ENCODE measurements at places on chromosomes 3 and 15.

DNA sequence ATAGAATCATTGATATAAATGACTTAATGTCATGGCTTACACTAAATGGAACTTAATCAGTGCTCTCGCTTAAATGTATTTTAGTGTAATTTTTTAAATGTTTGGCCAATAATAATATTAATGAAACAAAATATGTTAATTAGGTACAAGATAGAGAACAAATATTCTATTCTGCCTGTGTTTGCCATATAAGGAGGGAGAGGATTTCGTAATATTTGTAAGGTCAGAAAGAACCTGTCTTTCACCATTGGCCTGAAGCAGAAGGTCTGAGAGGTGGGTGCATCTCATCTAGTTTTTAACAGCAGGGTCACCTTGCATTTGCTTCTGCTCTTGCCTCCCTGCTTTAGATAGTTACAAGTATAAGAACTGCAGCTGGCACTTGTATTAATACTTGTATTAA, 2.5 kb downstream of the GPR87 start:
- H3K4me3 ChIP-seq, result no peak overlapping the region
- H3K27ac ChIP-seq, result no peak overlapping the region
- H3K4me1 ChIP-seq, result no peaks in the 10 kb centered on the region
- H3K36me3 ChIP-seq, result no peaks in the 10 kb centered on the region

DNA sequence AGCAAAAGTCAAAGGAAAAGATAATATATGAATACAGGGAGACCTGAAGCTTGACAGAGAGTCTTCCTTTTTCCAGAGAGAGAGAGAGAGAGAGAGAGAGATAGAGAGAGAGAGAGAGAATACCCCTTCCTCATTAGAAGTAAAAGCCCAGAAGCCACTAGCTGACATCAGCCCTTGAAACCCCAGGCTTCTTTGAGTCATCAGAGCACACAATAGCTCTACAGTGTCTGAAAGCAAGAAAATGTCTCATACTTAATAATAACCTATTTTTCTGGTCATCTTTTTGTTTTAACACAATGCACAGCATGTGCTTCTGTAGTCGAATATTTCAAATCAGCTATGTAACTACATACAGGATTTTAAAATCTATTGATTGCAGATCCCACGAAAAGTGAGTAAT, 109.2 kb upstream of the NANOGP8 start:
- no peak overlapping the region for H3K4me3 ChIP-seq
- H3K4me1 ChIP-seq, result no peaks in the 10 kb centered on the region
- no peak for DNase-seq
- no peaks in the 10 kb centered on the region for H3K27me3 ChIP-seq
- no peak overlapping the region for H3K27ac ChIP-seq

- DNase-seq, result no peak
- H3K27ac ChIP-seq, result no peak overlapping the region
- no peaks in the 10 kb centered on the region for H3K27me3 ChIP-seq
- H3K4me3 ChIP-seq, result no peak overlapping the region
- no peaks in the 10 kb centered on the region for H3K36me3 ChIP-seq
Measured at GRCh38 chr15:86333819-86334218, 254.1 kb downstream of the AGBL1 start.

DNA sequence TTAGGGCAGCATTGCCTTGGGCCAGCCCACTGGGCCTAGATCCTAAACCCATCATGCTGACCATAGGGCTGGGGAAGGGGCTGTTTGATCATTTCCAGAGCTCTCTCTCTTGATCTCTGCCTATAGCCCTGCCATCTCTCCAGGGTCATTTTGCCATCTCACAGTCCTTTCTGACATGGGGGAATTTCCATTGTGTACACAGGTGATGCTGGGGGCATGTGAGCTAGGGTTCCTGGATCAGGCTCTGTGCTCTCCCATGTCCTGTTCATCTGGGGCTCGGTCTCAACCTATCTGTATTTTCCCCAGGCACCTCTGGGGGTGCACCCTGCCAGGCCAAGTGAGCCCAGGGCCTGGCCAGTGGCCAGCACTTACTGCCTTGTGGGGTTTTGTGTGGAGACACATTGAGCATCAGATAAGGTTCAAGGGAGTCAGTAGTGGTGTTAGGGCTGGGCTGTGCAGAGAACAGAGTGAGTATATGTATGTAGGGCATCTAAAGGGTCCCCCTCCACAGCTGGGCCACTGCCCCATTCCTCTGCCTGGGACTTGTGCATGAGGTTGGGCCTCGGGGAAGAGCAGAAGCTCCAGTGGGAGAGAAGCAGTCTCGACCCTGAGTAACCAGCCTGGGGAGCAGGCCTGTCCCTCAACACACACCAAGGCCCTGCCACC, 25.7 kb upstream of the APEH start:
- H3K36me3 ChIP-seq, result no peaks in the 10 kb centered on the region
- H3K4me3 ChIP-seq, result no peak overlapping the region
- H3K27ac ChIP-seq, result no peak overlapping the region
- no peaks in the 10 kb centered on the region for H3K27me3 ChIP-seq
- H3K4me1 ChIP-seq, result no peaks in the 10 kb centered on the region
- no peak for DNase-seq

DNA sequence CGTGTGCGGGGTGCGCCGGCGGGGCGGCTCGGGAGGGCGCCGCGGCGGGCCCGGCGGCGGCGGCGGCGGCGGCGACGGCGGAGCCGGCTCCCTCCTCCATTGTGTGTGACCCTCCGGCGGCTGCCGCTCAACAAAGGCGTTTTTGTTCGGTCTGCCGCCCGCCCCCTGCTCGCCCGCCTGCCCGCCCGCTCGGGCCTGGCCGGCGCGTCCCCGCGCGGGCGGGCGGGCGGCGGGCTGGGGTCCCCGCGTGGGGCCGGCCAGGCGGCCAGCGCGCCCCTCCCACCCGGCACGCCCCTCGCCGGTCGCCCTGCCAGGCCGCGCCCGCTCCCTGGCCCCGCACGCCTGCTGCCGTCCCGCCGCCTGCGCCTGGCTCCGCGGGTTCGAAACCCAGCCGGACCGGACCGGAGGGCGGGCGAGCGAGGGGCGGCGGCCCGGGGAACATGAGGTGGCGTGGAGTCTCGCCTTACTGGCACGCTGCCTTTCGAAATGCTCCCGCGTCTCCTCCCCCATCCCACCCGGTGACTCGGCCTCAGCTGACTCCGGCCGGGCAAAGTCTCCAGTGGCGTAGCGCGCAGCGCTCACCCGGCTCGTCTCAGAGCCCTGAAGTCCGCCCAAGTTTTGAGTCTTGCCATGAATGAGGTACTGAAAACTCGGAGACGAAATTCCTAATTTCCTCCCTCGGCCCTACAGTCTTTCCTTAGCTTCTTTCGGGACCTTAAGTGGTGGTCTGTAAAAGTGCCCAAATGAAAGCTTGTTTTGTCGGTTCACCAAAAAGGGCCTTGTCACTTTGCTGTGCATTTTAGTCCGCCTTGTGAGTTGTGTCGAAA, 588 bp downstream of the MAPK6 start:
- H3K4me3 ChIP-seq, result peak overlapping the region; percentile 92
- DNase-seq, result peak; percentile 87
- H3K27me3 ChIP-seq, result peaks cover 2% of the 10 kb centered on the region
- H3K27ac ChIP-seq, result peak overlapping the region; percentile 96
- H3K4me1 ChIP-seq, result peaks cover 44% of the 10 kb centered on the region

- no peaks in the 10 kb centered on the region for H3K4me1 ChIP-seq
- no peaks in the 10 kb centered on the region for H3K27me3 ChIP-seq
- DNase-seq, result no peak
- H3K27ac ChIP-seq, result no peak overlapping the region
- H3K36me3 ChIP-seq, result no peaks in the 10 kb centered on the region
- no peak overlapping the region for H3K4me3 ChIP-seq
Measured at GRCh38 chr3:62493109-62493801, 119.9 kb upstream of the FEZF2 start.

- H3K4me3 ChIP-seq, result peak overlapping the region; percentile 86
- DNase-seq, result no peak
- H3K27ac ChIP-seq, result peak overlapping the region; percentile 100
Measured at GRCh38 chr15:65819563-65819960, 27.5 kb upstream of the DENND4A start.

DNA sequence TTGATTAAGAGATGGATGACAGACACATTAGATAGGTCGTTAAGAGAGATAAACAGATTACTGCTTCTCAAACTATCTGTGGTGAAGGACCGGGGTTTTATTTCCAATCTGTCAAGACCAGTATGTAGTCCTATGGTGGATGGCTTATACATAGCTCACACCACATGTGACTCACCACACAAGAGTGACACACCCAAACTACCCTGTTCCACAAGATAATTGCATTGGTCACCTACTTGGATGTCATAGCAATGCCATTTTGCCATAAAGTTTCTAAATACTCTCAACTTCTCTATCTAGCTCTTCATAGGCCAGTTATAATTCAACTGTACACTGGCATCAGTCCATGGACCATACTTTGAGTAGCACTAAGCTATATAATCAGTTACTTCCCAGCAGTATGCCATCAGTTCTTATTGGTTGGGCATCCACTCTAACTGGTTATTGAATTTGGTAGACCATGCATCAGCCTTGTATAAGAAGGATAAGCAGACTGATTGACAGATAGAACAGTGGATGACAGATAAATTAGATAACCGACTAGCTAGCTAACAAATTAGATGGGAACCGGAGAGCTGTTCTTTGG, 11.6 kb downstream of the WWTR1 start:
- peaks cover 24% of the 10 kb centered on the region for H3K27me3 ChIP-seq
- H3K36me3 ChIP-seq, result no peaks in the 10 kb centered on the region
- no peak overlapping the region for H3K27ac ChIP-seq
- DNase-seq, result no peak

DNA sequence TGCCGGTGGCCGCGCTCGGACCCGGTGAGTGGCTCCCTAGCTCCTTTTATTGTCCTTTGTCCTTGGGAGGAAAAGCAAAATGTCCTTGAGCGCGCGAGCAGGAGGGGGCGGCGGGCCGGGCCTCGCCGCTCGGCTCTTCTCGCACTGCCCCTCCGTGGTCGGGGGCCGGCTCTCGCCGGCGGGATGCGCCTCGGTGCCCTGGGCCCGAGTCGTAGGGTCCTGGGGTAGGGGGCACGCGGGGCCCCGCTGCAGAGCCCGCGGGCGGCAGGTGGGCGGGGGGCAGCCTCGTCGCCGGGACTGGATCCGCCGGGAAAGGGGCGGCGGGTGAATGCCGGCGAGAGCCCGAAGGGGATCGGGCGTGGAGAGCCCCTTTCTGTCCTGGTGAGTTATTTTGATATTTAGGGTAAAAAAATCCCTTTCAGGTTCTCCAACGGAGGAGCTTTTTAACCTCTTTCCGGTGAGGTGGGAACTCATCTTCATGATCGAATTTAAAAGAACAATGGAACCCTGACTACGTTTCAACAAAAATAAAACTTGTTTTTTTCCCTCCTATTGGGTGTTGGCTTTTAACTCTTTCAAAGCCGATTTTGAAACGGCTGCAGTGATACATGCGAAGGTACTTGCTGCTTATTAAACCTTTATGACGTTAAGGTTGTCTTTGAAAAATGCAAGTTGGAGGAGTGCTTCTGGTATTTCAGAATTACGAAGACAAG, 16.8 kb upstream of the CHD2 start:
- peak overlapping the region; percentile 99 for H3K27ac ChIP-seq
- H3K4me3 ChIP-seq, result peak overlapping the region; percentile 97
- DNase-seq, result no peak
- H3K4me1 ChIP-seq, result peaks cover 59% of the 10 kb centered on the region
- H3K27me3 ChIP-seq, result no peaks in the 10 kb centered on the region

DNA sequence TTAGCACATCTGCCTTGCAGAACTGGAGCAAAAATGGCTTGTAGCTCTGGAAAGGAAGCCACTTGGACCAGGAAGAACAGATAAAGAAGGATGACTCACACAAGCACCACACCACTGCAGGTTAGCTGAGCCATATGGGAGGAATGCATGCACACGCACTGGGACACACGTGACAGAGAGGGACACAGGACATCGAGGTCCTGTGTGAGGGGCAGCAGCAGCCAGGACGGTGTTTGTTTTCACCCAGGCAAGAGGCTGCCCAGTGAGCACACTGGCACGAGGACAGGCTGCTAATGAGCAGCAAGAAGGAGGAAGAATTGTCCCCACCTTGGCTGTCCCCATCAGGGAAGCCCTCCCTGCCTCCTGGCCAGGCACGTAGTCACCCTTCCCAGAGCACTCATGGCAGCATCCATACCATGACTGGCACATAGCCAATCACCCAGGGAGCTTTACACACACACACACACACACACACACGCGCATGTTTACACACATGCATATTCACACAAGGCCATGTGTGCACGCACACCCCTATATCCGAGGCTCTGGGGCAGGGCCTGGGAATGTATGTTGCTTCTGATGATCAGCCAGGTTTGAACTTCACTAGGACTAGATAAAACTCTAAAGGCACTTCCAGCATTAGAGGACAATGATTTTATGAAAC, 24.0 kb upstream of the SPTBN5 start:
- no peak overlapping the region for H3K27ac ChIP-seq
- peaks cover 19% of the 10 kb centered on the region for H3K4me1 ChIP-seq
- H3K27me3 ChIP-seq, result no peaks in the 10 kb centered on the region
- peaks cover 6% of the 10 kb centered on the region for H3K36me3 ChIP-seq
- no peak overlapping the region for H3K4me3 ChIP-seq

DNA sequence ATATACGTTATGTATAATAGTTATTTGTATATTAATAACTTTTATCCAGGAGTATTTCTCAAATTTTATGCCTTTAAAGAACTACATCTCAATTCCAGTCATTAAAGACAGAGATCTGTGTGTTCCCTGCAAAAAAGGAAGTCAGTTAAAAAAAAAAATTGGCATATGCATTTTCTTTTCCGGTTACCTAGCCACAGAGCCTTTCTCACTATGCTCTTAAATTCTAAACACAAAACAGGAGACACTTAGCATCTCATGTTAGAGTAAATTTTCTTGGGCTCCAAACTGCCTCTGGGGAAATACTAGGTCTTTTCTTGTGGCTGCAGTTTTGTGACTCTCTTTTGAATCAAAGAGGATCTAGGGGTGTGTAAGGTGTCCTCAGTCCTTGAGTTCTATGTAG, 105.9 kb downstream of the KCNH8 start:
- H3K4me3 ChIP-seq, result no peak overlapping the region
- no peak overlapping the region for H3K27ac ChIP-seq
- H3K36me3 ChIP-seq, result no peaks in the 10 kb centered on the region
- no peak for DNase-seq
- no peaks in the 10 kb centered on the region for H3K27me3 ChIP-seq
- no peaks in the 10 kb centered on the region for H3K4me1 ChIP-seq

DNA sequence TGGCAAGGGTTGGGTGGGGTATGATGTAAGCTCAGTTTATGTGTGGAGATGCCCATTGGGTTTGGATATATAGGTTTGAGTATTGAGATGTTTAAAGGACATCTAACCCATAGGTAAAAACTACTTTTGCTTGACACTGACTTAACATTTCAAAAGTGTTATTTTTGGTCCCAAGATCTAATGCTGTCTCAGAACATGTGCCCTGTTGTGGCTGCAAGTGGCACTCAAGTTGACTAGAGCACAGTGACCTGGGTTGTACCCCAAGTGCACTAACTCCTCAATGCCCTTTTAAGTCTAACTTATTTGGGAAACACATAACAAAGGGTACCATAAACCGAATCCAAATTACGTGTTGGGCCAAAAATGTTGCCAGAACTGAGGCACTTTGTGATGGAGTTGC, 56.5 kb upstream of the CCR4 start:
- peaks cover 32% of the 10 kb centered on the region for H3K27me3 ChIP-seq
- H3K4me1 ChIP-seq, result no peaks in the 10 kb centered on the region
- no peak for DNase-seq
- no peak overlapping the region for H3K4me3 ChIP-seq

All from natural killer cell treated with Interleukin-12 subunit alpha and Interleukin-12 subunit beta and Interleukin-15 and Interleukin-18, amount 100 ng/mL, for 72 hours (primary cell).